ENCODE measurements at places on chromosomes 7 and 10.

- no peak for DNase-seq
Measured at GRCh38 chr10:100882252-100882651, 30.5 kb upstream of the SLF2 start.

DNA sequence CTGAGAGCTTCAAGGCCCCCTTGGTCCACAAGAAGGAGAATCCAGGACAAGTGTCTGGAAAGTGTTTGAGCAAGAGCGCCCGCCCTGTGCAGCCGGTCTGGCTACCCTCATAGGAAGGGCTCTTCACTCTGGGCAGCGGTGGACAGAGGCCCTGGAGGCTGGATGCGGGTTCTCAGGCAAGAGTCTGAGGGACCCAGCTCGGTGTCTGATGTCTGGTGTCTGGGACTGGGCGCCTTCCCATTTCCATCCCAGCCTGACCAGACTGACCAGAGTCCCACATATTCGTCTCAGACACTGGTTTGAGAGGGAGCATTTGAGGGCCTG lies 59.8 kb downstream of the HK1 start:
- no peak for DNase-seq

DNA sequence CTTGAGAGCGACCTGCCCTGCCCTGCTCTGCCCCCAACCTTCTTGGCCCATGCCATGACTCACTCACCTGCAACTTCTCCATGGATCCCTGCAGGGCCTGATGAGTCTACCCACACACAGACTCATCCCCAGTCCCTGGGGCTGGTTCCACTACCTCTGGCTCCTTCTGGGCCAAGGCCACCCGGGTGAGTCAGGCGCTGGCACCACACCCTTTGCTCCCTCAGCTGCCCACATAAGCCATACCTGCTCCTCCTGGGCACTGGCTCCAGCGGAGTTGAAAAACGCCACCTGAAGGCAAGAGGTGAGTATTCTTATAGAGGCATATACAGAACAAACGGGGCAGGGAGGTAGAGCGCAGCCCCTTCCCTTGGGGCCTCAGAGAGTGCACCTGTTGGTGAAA lies 16.2 kb upstream of the MTPAP start:
- DNase-seq = no peak

DNA sequence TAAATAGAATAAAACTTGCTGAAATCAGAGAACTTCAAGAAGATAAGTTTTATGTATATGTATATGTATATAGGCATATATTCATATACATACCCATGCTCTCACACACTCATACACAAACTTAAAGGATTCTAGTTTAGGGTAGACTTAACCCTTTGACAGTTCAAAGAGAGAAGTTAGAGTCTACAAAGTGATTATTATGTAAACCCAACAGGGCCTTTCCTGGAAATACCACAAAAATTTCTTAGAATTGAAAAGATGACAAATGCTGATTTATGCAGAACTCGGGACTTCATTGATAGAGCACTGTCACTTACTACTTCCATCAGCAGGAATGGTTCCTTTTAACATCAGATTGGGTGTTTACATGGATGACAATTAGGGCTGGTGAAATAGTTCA lies 763.5 kb downstream of the AUTS2 start:
- DNase-seq = no peak

DNA sequence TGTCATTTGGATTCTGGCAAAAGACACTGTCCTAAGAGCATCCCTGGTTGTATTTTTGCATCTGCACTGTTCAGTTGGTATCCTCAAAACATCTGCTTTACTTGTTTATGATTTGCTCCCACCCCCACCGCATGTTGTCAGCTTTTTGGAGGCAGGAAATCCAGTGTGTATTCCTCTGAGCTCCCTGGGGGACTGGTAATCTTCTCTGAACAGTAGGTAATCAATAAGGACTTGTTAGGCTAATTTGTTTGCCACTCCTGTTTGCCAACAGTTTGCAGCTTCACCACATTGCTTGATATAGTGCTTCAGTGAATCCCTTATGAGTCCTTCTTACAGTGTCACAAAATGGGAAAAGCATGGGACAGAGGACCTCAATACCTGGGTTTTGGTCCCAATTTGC lies 49.1 kb downstream of the FEZF1 start:
- no peak for DNase-seq

GRCh38 chr10:70585578-70586169 lies 16.9 kb downstream of the PRF1 start:
- no peak for DNase-seq

DNA sequence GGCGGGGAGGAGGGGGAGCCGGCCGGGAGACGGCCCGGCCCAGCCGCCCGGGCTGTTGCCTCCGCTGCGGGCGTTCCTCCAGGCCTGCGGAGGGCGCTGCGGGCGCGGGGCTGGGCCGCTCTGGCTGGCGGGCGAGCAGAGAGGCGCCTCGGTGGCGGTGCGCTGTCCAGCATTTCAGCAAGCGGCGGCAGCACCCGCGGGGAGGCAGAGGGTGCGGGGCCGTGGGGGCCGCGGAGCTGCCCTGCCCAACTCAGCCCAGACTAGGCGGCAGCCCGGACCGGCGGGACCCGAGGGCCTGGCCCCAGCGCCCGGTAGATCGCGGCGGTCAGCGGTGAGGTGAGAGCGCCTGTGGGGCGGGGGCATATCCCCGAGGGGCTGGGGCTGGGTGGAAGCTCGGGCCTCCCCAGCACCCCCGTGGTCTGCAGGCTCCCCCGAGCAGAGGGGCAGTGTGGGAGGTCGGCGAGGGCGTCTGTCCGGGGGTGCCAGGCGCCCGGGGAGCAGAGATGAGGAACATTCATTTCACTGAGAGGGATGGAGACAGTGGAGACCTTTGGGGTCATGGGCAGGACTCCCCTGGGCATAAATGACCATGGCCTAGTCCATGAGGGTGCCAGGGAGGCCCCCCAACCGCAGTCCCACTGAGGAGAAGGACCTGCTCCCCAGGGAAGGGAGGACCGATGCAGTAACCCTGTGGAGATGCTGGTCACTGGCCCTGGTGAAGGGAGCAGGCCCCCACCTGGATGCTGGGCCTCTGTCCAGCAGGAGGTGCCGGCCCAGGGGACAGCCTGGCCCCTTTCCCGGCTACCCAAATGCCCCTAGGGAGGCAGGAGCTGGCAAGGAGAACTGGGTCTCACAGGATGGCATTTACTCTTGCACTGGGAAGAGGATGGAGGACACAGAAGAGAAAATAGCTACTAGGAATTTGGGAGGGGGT lies at the start of gene SRRM3:
SRRM3 (plus strand) TSS at position 165 of the 934 bp plus-strand sequence. CDS start 33,171 bp downstream, outside the sequence.
- DNase-seq = peak; percentile 68

DNA sequence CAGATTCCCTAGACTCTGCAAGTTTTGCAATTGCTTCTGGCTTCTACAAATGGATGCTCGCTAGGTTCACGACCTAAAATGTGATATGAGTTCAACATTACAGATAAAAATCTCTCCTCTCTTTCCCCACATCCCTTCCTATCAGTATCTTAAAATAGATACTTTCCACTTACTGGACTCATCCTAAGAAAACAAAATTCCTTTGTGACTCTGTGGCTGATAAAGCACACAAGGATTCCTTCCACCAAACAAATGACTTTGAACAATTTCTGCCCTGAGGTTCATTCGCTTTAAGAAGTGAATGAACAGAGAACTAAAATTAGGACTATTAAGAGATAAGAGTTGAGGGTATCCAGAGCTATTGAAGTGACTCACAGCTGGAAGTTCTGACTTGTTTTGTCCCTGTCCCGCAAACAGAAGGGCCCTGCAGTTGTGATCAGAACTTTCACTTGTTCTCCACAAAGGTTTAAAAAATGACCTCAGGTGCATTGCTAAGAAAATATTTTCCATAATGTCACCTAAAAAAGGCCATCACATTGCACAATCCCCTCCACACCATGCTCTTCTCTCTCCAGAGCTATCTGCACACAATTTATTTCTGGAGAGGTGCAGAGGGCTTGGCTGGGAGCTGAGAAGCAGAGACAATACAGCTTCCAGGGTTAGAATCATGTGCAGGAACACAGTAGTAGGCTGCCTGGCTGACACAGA lies 96.1 kb downstream of the PIP4K2A start:
- peak; percentile 87 for DNase-seq

DNA sequence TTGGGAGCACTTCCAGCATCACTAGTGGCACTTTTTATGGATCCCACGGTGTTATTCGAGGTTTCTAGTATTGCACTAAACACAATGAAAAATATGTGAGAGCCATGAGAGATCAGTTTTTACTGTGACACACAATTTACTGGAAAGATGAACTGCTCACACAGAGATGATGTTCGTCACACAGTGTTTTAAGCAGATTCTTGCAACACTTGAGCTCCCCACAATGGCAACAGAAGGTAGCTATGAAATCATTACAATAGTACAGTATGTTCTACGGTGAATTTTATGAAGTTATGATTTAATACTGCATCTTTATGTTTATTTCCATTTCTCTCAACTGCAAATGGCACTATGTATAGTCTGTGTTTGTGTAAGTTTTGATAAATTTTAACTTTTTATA lies 27.4 kb upstream of the ENTPD1 start:
- peak; percentile 28 for DNase-seq

GRCh38 chr7:39035156-39035555 lies 57.4 kb downstream of the POU6F2 start:
- DNase-seq = no peak

- DNase-seq = peak; percentile 71
Measured at GRCh38 chr10:3811291-3811870, 26.4 kb upstream of the KLF6 start.

DNA sequence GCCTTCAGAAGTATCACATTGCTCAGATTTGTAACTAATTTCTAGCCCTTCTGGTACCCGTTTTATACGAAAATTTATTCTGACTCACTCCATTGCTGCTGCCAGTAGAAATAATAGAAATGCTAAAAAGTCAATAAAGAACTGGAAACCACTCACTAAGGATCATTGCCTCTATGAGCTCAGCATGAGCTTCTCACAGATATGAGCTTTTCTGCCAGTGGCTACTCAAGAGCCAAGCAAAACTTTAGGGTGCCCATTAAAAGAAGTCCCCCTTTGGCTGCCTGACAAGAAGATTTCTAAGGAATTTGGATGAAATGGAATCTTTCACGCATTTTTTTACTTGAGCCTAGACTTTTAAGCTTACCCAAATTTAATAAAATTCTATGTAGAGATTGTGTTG lies 52.5 kb downstream of the GPR37 start:
- peak; percentile 71 for DNase-seq

GRCh38 chr7:149826344-149827088 lies 11.7 kb upstream of the ZNF862 start:
- no peak for DNase-seq

- DNase-seq = no peak
Measured at GRCh38 chr7:2012044-2012900, 220.5 kb downstream of the MAD1L1 start.

DNA sequence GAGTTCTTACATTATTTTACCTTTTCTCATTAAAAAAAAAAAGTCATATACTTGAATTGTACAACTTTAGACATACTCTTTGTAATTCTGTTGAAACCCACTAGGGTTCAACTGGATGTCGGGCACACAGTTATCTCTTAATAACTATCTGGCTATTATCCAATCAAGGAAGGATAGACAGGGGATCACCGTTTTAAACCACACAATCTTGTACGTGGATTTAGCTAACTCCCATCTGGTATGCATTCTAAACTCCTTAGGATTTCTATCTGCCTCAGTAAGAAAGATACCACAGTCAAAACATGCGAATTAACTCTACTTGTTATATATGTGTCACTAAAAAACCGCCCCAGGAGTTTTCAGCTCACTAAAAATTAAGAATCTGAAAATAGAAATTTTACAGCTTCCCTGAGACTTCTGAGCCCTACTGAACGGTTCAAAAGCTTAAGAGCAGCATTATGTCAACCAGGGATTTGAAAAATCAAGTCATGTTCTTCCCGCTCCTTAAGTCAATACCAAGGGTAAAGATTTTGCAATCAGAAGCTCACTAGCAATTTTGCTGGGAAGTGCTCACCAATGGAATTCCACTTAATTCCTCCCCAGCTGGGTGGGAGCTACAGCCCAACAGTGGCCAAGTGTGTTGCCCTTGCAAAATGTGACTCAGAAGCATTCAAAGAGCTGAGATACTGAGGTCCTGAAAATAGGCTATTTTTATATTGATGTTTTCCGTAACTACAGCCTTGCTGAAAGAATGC lies 267.0 kb downstream of the FRMD4A start:
- DNase-seq = peak; percentile 96

GRCh38 chr7:86978808-86979506 lies 80.5 kb downstream of the ELAPOR2 start:
- DNase-seq = no peak

DNA sequence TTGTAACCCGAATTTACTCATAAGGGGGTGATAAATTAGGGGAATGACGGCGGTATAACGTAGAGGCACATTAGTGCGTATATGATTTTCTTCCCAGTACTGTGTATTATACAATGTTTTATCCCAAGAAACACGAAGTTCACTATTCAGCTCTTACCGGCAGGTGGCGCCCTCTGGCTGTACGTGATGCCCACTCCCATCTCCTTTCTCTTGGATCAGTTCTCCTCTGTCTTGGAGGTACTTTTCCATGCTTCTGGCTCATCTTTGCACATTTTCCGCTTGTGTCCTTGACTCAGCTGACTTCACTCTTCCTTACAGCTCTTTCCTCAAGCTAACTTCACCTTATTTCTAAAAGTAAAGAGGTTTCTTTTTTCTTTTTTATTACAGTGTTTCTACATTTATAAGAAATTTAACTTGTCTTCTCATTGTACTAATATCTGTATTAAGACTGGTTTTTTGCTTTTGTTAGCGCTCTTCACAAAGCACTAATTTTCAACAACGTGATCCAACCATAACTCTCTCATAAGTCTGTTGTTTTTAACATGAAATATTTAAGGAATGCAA lies 21.3 kb downstream of the TMEM176B start:
- peak; percentile 67 for DNase-seq

GRCh38 chr7:148447221-148447849 lies 143.2 kb upstream of the C7orf33 start:
- DNase-seq = no peak

GRCh38 chr7:26349005-26349915 lies 57.6 kb downstream of the SNX10 start:
- no peak for DNase-seq

GRCh38 chr10:80471715-80472233 lies 17.7 kb downstream of the TSPAN14 start:
- DNase-seq = no peak

- peak; percentile 29 for DNase-seq
Measured at GRCh38 chr10:104256335-104256961, 1.8 kb downstream of the GSTO1 start.

DNA sequence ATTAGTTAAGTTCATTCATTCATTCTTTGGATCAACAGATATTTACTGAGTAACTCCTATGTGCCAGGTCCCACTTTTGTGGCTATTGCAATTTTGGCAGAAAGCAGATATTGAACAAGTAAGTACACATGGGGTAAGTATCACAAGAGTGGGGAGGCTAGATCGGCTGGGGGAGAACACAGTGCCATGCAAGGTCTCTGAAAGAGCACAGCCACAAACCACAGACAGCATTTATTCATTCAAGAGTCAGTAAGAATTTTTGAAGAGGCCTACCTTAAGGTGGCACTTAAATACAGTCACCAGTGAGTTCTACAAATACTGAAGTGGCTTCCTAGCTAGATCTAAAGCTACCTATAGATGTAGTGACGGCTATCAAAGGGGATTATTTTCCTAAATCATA lies 304.2 kb downstream of the RNLS start:
- DNase-seq = no peak

- peak; percentile 16 for DNase-seq
Measured at GRCh38 chr10:98285416-98285815, 17.4 kb upstream of the LOXL4 start.
